ENCODE measurements at places on chromosomes 5 and 9.

DNA sequence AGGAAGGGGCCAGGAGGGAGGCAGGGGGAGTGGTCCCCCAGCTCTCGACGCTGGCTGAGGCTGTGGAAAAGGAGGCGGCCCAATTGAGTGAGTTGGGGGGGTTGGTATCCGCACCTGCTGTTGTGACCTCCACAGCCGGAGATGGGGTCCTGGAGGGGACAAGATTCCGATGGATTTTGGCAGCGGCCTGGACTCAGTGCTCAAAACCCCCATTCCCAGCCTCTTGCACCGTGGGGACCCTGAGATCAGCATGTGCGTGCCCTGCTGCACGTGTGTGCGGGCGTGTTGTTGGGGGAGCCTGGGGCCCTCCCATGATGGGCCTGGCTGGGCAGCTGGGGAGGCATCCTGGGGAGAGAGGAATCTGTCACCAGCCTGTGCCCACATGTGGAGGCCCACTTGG is 15.0 kb downstream of the CNTFR start:
- DNase-seq, result no peak

- no peak for DNase-seq
Measured at GRCh38 chr5:531749-532315, 7.6 kb upstream of the SLC9A3 start.

- peak; percentile 9 for DNase-seq
Measured at GRCh38 chr5:53779541-53779981, 219.1 kb downstream of the NDUFS4 start.

DNA sequence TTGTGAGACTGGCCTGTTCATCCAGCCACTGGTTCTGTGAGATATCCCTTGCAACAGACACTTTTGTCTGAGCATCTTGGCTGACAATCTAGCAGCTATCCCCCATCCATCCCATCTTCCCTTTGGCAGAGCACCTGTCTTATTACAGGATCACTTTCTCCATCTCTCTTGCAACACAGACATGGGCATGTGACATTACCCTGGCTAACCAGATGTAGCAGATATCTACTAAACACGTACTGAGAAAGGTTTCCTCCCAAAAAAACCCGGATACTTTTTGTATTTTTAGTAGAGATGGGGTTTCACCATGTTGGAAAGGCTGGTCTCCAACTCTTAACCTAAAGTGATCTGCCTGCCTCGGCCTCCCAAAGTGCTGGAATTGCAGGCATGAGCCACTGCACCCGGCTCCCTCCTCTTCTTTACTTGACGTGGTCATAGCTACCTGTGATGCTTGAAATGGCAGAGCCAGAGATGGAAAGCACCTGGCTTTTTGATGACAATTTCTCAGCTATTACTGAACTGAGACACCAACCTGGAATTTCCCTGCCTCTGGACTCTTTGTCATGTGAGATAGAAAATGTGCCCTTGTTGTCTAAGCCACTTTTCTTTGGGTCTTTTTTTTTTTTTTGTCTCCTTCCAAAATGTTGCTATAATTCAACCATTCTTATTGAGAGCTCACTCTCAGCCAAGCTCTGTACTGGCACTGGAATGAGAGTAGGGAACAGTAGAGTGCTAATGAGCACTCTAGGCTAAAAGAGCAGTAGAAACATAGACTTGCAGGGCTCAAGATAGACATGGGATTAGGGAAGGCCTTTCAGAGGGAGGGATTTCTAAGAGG is 32.6 kb downstream of the FNBP1 start:
- no peak for DNase-seq

DNA sequence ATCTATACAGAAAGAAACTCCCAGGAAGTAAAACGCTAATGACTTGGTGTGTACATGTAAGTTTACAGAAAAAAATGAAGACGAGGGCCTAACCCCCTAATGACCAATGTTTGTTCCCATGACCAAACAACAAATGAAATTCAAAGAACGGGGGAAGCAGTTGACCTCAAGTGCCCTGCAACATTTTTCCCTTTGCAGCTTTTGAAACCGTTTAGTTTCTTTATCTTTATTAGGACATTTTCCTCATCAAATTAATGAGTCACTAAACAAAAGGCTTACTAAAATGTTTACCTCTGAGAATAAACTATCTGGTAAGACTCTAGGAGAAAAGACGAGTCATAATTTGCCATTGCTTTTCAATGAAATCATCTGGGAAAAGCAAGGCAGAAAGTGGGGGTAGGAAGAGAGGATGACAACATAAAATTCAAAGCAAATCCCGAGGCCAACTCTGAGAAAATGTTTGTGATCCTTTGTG is 57.4 kb downstream of the LHFPL2 start:
- DNase-seq, result no peak

DNA sequence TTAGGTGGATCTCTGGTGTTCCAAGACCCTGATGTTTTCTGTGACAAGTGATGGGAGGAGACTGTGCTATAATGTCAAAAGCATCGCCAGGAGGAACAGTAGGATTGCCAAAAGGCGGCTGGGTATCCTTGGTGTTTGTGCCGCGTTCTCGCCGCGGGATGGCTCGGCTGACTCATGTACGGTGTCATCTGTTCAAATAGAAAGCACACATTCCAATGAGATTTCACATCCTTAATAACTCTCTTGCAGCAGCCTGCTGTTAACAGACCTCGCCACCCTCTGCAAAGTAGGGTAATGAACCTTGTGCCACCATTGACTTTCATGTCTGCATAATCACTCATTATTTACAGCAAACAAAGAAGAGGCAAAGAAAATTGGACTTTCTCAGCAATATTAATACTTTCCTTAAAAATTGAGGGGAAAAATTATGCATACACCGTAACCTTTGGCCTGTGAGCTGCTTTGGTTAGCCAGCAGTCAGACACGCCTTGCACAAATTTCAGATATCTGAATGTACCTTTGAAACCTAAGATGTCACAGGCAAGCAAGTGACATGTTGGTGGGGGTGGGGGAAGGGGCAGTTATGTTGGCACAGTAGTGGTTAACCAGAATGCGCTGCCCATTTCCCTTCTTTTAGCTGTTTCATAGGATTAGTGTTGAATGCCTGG is 289.4 kb downstream of the EFNA5 start:
- no peak for DNase-seq

- DNase-seq, result no peak
Measured at GRCh38 chr5:6399980-6400910, 21.9 kb upstream of the MED10 start.

DNA sequence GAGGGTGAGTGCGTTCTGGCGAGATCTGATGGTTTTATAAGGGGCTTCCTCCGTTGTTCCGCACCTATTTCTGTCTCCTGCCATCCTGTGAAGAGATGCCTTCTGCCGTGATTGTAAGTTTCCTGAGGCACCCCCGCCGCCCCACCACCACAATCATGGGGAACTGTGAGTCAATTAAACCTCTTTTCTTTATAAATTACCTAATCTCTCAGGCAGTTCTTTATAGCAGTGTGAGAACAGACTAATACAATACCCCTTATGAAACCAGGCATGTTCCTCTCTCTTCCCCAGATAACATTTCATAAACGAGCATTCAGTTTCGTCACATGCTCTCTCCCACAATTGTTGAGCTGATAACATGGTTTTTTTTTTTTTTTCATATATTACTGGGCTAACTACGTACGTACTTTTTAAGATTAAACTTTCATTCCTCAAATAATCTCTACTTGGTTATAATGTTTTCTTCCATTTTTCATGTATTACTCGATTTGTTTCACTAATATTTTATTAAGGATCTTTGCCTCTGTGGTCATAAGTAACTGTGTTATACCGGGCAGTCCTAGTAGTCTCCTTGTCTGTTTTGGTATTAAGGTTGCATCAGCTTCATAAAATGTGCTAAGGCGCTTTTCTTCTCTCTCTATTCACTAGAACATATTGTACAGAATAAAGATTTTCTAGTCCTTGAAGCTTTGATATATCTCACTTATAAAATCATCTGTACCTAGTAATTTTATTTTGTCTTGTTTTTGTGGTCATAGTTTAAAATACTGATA is 64.9 kb upstream of the MVB12B start:
- DNase-seq, result peak; percentile 34

DNA sequence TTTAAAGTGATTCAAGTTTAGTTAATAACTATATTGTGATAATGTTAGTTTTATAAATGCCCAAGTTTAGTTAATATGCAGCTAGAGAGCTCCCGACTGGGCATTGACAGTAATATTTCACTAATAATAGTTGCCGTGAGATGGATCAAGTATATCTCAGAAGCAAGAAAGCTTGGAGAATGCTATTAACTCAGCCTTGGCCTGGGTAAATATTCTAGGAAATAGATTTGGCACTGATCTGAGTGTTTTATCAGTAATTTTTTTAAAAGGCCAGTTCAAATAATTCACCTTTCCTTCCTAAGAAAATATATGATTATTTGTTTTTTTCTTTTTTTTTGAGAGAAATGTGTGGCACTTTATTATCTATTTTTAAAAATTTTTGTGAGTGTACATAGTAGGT is 305.3 kb downstream of the CSNK1G3 start:
- DNase-seq, result no peak
